Activated T-cell treated with anti-CD3 and anti-CD28 coated beads, Interleukin-2, amount 50 U/mL, for 24 hours (primary cell): ENCODE measurements at places on chromosomes 6 and 20.

DNA sequence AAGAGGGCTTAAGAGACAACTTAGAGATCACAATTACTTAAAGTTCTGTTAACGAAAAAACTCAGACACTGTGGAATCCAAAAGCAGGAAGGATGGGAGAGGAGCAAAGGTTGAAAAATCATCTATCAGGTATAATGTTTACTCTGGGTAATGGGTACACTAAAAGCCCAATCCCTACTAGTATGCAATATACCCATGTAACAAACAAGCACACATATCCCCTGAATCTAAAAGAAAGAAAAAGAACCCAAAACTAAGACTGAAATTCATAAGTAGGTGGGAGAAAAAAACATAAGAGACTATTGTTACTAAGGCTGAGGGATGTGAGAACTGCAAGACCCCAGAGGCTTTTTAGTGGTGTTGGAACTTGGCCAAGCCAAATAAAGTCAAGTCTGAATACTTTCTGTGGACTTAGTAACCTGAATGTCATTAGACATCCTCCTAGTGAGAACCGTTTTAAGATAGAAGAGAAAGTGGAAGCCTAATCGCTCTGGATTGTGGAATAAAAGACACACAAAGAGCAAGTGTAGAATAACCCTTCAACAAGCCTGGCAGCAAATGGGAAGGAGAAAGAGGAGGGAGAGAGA lies 189.4 kb upstream of the RNF217 start:
- no peak for DNase-seq

DNA sequence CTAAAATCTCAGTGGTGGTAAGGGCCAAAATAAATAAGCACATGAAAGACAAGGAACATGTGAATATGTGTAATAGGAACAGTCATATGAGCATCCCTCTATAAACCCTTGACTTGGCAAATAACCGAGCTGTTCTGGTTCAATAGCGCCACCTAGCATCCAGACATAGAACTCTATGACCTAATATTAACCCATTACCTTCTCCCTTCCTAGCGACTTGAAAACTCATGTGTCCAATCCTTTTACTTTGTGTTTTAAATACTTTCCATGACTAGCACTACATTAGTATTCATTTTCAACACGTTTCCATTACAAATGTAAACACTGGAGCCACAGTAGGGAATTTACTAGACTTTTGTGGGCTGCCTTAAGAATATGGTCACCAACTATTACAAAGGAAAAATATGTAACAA lies 279.7 kb downstream of the UST start:
- no peak for DNase-seq

DNA sequence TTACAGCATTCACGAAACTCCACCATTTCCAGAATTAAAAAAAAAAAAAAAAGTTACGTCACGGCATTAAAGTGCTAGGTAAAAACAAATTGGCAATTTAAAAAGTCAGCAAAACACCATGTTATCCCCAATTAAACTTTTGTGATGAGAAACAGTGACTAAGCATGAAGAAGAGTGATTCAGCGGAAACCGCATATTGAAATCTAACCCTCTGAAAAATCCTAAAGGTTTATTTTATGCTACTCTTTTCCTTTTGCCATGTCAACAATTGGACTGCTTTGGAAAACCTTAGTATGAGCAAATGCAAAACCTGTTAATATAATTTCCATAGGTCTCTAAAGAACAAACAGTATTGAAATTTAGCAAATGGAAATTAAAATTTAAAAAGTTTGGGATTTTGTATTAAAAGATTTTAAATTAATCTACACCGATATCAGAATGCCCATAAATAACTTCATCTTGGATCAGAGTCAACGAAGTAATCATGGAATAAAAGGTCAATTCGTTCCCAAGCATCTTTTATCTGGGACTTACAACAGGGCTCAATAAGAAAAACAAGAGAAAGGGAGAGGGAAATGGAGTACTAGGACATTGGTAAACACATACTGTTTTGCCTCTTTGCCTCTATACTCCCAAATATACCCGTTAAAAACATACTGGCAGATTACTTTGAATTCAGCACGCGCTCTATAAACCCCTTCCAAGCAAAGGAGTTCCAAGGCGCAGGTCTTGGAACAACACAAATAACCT lies 1.1 kb downstream of the FBXO30 start:
- no peak for DNase-seq

DNA sequence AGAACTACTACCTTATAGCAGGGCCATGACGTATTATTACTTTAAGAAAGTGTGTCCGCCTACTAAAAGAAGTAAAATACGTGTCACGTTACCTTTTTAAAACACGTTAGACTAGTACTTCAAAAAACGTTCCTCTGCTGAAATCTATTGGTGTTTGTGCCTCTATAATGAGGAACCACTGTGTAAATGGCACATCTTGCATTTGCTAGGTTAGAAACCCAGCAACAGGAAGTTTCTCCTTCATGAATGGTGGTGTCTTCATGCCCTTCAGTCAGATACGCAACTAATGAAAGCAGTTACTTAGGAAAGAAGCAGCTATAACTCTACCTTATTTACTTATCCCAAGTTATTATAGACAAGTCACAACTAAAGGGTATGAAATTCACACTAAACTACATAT lies 343.5 kb downstream of the RNGTT start:
- DNase-seq, result no peak

- DNase-seq, result no peak
Observed at GRCh38 chr6:105739764-105740163, 336.9 kb upstream of the PREP start.

- DNase-seq, result no peak
Observed at GRCh38 chr20:44941120-44941691, 19.0 kb downstream of the TOMM34 start.

- DNase-seq, result peak; percentile 21
Observed at GRCh38 chr20:64111841-64112641, 4.7 kb upstream of the NPBWR2 start.

- no peak for DNase-seq
Observed at GRCh38 chr6:135185483-135185882, 4.4 kb downstream of the MYB start.

- DNase-seq, result no peak
Observed at GRCh38 chr6:51450248-51450957, 631.7 kb downstream of the TFAP2B start.

- no peak for DNase-seq
Observed at GRCh38 chr6:50843842-50844241, 25.2 kb downstream of the TFAP2B start.

GRCh38 chr20:37163832-37164554 lies 15.1 kb upstream of the RPN2 start:
- DNase-seq, result no peak

GRCh38 chr6:99119109-99120031 lies 171.6 kb upstream of the FBXL4 start:
- DNase-seq, result no peak

DNA sequence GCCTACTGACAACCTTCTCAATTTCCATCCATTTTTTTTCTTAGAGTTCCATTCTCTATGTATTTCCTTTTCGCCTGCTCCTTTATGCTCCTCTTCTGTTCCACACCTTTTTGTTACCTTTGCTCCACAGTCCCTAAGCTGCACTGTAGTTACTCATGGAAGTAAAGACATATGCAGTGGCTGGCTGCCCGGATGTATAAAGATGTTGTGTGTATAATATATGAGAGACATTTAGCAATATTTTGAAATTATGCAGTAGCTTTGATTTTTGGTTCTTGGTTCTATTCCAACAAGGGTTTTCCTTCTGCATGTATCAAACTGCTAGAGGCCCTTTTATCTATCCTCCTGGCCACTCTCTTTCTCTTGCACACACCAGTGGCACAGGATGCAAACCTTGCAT lies 234.9 kb downstream of the DOK5 start:
- no peak for DNase-seq

DNA sequence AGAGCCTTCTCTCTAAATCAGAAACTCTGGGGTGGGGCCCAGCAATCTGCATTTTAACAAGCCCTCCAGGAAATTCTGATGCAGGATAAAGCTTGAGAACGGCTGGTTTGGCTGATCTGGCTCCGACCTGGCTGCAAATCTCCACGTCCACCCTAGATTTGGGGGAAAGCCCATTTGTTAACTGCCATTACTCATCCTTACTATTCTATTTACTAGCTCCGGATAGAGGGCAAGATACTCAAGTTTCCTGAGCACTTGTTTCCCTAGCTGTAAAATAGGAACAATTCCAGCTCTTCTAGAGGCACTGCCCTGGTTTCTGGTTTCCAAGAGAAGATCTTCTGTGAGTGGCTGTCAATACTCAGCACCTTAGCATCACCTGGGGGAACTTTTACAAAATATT lies 44.4 kb downstream of the DAAM2 start:
- no peak for DNase-seq

DNA sequence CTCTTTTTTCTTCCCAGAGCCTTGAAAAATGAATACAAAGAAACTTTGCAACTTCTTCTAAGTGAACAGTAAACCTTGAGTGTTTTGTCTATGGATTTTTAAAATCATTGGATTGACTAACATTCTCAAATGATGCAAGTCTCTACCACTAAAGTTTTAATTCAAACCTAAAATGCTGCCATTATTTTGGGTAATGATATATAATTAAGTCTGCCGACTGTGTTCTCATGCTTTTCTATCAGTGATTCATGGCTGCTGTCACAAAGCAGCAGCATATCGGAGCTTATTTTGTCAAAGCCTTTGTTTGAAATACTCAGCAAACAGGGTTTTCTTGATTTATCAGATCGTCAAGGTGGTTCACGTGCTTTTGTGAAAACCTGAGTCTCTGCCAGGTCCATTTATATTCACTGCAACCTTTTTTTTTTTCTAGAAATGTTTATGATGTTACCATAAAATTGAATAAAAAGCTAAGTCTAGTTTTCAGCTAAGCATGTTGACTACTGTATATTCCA lies 96.3 kb downstream of the GJA1 start:
- DNase-seq, result no peak

DNA sequence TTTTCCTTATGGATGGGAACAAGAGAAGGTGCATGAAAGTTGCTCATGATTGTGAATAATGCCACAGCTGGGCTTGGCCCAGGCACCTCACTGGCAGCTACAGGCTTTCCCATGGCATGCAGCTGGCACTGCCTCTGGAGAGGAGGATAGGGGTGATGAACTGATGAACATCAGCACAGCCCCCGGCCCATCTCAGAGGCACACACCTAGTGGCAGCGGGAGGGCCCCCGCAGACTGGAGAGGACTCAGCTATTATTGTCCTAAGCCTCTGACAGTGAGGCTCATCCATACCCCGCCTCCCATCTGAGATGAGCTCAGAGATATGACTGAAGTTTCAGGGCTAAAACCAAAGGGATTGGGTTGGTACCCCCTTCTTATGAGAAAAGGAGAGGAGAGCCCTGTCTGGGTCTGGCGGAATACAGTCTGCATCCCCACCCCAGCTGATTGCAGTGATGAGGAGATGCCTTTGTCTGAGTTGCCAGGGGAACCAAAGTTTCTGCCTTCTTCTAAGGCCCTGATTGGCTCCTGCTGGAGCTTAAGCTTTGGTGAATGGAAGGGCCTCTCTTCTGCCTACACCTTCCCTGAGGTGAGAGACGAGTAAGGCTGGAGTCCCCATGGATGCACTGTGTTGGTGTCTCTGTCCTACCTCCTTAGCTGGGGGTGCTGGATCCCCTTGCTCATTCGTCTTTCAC lies 27.6 kb upstream of the EPB41L1 start:
- DNase-seq, result no peak

DNA sequence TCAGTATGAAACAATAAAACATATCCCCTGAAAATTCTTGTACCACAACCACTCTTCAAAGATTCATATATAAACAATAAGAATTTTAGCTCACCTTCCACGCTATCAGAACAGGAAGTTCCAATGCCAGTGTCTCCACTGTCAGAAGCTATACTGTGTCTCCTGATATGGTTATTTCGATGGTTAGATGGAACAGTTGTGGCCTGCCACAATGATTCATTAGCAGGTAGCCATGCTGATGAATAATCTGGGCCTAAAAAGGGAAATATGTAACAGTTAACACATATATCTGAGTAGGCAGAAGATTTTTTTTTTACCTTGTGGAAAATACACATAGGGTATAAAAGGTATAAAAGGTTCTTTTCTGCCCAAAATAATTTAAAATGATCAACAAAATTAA lies 19.0 kb downstream of the CEP85L start:
- DNase-seq, result no peak

GRCh38 chr20:61659246-61659993 lies 406.3 kb downstream of the TAF4 start:
- DNase-seq, result no peak

GRCh38 chr6:142637624-142638351 lies 307.2 kb downstream of the HIVEP2 start:
- no peak for DNase-seq

- peak; percentile 79 for DNase-seq
Observed at GRCh38 chr6:5030596-5031136, 26.8 kb upstream of the RPP40 start.

- no peak for DNase-seq
Observed at GRCh38 chr20:45341939-45342854, 6.0 kb downstream of the SDC4 start.
